Fibroblast of the conjunctiva (primary cell): ENCODE measurements at places on chromosomes 5 and 9.
A peak's percentile ranks its signal among the peaks of the same experiment; 100 is the strongest.

GRCh38 chr5:83817591-83817990 is 96.9 kb upstream of the HAPLN1 start:
- no peak for DNase-seq

- DNase-seq, result no peak
Measured at GRCh38 chr5:93777620-93778019, 36.2 kb upstream of the POU5F2 start.

- DNase-seq, result no peak
Measured at GRCh38 chr9:79329861-79330260, 241.9 kb upstream of the TLE4 start.

DNA sequence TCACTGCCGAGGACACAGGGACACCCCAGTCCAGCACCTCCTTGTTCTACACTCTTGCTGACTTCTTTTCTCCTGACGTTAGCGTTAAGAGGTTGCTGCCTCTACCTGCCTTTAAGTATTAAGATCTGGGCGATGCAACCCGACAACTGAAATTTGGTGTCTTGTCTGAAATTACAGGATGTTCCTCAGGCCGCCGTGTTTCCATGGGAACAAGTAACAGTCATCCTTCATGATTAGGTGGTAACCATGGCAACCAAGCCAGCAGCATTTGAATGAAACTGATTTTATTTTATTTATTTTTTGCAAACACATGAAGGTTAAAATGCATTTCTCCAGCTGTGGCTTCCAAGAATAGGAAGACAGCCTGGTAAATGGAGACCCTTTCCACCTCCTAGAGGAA is 20.8 kb downstream of the DAB2IP start:
- peak; percentile 23 for DNase-seq

- DNase-seq, result peak; percentile 63
Measured at GRCh38 chr9:129761901-129762369, 9.1 kb upstream of the PTGES start.

GRCh38 chr5:74408150-74409043 is 232.1 kb downstream of the ENC1 start:
- DNase-seq, result no peak

DNA sequence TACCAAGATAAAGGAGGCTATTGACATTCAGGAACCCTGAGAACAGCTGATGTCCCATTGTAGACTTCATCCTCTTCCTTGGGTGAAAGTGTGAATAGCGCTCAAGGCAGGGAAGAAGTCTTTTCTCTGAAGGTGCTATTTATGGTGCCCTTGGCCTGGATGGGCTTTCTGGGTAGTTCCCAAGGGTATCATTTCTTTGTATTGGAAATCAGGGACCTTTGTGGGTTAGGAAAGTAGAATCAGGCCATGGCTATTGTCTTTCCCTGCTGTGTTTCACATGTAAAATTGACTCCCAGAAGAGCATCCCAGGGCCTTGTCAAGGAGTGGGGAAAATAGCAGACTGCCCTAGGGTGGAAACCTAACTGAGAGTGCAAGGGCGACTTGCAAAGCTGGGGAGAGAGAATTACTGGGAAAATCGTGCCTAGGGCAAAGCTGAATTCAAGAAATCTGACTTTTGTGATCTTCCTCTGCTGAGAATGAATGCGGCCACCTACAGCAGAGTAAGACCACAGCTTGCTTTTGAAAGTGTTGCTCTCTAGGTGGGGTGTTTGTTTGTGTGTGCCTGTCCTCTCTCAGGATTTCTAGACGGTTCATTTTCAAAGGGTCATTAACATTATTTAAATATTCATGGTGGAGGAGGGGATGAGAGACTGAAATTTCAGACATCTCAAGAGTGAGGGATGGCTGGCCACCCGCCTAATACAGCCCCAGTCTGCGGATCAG is 160.6 kb downstream of the C9orf152 start:
- DNase-seq, result no peak

DNA sequence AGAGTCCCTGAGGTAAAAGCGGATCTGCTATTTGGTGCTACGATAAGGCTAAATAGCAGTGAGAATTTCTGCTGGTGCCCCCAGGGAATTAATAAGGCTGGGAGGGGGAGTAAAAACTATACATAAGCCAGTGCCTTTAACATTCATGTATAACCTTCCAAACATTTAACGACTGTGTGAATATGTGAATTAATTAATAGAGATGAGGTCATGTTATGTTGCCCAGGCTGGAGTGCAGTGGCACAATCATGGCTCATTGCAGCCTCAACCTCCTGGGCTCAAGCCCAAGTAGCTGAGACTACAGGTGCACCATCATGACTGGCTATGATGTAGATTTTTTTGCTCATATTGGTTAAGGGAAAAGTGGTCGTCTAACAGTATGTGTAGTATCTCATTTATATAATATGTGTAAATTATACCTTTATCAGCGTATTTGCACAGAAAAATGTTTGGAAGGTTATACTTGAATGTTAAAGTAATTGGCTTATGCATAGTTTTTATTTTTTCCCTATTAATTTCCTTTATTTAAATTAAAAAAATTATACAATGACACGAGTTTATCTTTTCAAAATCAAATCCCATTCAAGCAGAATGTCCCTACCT is 64.6 kb downstream of the EHMT1 start:
- DNase-seq, result no peak

- no peak for DNase-seq
Measured at GRCh38 chr5:177301503-177302165, 1.9 kb downstream of the RAB24 start.

- DNase-seq, result no peak
Measured at GRCh38 chr9:104568868-104569267, at the start of gene OR13C8. Gene OR13C8, plus strand, starts transcription at chr9:104569168. Its CDS starts 0 bp downstream, at chr9:104569168.

DNA sequence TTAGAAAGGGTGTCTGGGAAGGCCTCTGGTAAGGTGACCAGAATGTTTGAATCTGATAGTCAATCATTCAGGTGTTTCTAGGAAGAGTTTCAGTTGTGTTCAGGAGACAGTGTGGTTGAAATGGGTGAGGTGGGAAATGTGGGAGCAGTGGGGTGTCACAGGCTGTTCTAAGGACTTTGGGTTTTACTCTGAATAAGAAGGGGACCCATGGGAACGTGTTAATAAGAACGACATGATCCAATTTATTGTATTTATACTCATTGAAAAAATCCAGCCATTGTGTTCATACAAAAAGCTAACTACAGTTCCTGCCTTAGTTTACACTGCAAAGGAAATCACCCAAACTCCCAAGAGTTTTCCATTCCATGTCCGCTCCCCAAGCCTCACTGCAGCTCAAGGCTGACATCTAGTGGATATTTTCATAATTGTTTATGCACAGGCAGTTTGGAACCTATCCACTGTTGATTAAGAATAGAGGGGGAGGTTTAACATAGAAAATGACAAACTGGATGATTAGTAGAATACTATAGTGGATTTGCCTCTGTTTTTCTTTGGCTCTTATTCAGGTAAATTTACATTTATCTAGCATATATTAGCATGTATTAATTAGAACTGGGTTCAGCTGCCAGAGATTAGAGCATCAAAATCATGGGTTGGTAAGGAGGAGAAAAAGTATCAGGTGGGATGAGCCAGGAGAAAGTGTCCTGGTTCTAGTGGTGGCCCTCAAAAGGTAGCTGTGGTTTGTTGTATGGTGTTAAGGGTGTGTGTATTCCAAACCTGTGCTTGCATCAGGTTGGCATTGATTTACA is 17.7 kb downstream of the CAVIN4 start:
- DNase-seq, result peak; percentile 39

- DNase-seq, result no peak
Measured at GRCh38 chr5:13470263-13470662, 474.2 kb downstream of the DNAH5 start.

GRCh38 chr5:14177634-14178033 is 34.5 kb downstream of the TRIO start:
- DNase-seq, result no peak

DNA sequence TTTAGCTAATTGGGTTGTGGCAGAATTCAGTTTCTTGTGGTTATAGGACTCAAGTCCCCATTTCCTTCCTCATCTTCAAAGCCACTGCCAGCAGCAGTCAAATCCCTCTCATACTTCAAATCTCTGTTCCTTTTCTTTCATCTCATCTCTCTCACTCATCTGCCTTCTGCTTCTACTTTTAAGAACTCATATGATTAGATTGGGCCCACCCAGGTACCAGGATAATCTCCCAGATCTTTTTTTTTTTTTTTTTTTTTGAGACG is 8.0 kb upstream of the REEP5 start:
- no peak for DNase-seq

- no peak for DNase-seq
Measured at GRCh38 chr5:15643731-15644130, 143.8 kb downstream of the FBXL7 start.

DNA sequence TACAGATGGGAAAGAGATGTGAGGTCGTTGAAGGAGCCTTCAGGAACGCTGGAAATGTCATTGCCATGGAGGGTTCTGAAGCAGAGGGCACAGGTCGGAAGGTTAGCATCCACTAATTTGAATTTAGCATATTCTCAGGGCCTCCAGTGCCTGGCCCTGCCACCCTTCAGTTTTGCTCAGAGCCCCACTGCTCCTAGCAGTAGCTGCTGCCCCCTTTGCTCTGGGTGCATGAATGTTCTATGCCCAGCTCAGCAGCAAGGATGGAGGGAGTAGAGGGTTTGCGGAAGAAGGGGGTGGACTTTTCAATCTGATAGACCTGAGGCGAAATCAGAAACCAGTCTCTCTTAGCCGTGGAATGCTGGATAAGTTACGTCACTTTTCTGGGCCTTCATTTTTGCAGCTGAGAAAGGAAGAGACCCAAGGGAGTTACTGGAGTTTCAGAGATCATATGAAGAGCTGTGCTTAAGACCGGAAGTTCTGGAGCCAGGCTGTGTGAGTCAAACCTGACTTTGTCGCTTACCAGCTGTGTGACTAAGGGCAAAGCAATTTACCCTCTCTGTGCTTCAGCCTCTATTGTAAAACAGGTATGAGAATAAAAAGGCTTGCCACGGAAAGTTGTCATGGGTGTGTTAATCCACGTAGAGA is 133.2 kb upstream of the PANK3 start:
- peak; percentile 87 for DNase-seq

- DNase-seq, result no peak
Measured at GRCh38 chr5:54206580-54207229, 103.7 kb downstream of the ARL15 start.

- DNase-seq, result no peak
Measured at GRCh38 chr5:60488466-60489130, 211.4 kb downstream of the DEPDC1B start.

- DNase-seq, result no peak
Measured at GRCh38 chr5:170273968-170274710, 23.4 kb downstream of the LCP2 start.

GRCh38 chr9:27581826-27582225 is 8.5 kb upstream of the C9orf72 start:
- DNase-seq, result no peak

GRCh38 chr5:31086839-31087415 is 106.6 kb upstream of the CDH6 start:
- no peak for DNase-seq

GRCh38 chr5:34530637-34531036 is 125.5 kb upstream of the RAI14 start:
- DNase-seq, result no peak

DNA sequence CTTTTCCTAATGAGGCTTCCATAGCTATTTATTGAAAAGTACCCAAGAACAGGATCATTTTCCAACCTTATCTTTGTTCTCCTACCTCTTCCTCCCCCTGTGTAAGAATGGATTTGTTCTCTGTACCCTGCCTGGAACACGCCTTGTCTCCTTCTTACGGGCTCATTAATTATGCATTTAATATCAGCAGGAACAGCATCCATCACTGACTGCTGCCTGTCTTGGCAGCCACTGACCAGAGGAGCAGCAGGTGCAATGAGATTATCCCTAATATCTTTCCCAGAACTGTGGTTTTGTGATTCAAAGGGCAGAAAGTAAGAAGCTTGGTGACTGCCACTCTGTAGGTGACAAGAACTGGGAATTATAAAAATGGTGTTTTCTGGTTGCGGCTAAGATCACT is 19.3 kb upstream of the INSYN2B start:
- DNase-seq, result no peak

DNA sequence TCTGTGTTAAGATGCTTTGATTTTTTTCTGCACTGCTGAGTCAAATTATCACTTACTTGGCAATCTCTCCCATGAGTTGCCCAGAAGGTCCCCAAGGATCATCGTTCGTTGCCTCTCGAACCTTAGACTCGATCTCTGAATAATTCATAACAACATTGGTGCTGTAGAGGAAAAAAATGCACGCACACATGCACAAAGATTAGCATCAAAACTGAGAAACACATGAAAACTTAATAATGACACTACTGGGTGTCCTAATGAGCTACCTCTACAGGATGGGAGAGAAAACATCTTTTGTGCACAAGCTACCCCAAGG is 41.6 kb downstream of the CLINT1 start:
- DNase-seq, result no peak

- no peak for DNase-seq
Measured at GRCh38 chr9:114883709-114884108, 46.7 kb downstream of the TNFSF8 start.

DNA sequence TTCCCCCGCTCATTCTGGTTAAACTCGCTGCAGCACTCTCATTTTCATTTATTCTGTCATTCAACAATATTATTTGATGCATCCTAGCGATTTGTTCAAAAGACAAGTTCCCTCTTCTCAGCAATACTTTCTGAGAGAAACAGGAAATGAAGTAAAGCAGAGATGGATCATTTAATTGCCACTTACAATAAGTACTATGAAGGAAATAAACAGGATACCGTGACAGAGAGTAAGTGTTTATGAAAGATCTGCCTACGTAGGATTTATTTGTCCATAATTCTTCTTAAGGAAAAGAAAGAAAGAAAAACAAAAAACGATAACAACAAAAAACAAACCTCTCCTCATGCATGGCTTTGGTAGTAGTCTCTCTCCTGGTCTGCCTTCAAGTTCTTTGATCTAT is 406.8 kb upstream of the ZNF608 start:
- no peak for DNase-seq

GRCh38 chr9:125969868-125970267 is 222.7 kb downstream of the PBX3 start:
- no peak for DNase-seq

GRCh38 chr9:121262423-121262822 is 5.5 kb upstream of the GSN start:
- DNase-seq, result no peak

DNA sequence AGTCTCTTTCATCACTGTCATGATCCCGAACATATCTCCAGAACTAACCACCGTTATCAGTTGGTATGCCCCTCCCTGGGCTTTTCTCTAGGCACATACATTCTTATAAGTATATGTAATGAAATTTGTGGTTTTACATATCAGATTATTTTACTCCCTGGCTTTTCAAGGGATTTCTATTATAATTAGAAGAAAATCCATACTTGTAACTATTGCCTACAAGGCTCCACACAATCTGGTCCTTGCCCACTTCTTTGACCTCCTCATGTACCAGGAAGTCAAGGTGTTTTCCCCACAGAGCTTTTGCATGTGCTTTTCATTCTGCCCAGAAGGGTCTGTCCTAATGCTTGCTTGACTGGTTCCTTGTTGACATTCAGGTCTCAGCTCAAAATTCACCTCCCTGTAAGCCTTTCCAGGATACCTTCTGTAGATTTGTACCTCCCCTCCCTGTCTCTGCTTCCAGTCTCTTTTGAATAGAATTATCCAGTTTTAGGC is 33.6 kb upstream of the HSD17B4 start:
- no peak for DNase-seq
